ENCODE measurements at places on chromosomes 1 and 21. TPM values are rescaled to one million over a fixed set of nuclear protein-coding genes. Genes with fewer than 3 reads are reported as not detected.

DPT gene
- total RNA-seq = 8.2 TPM

ECM1 gene
- 4.6 TPM for total RNA-seq

DNAJC11 gene
- total RNA-seq = 52.7 TPM

LRRC38 gene
- 1.6 TPM for total RNA-seq

TCHHL1 gene
- not detected for total RNA-seq

LCE3D gene
- total RNA-seq = not detected

PGLYRP3 gene
- not detected for total RNA-seq

CFAP107 gene
- 13.4 TPM for total RNA-seq

ATAD3C gene
- total RNA-seq = 3.0 TPM
